PC-9 (cell line): ENCODE measurements at places on chromosomes 5 and 9. TPM values are rescaled to one million over a fixed set of nuclear protein-coding genes. Genes with fewer than 3 reads are reported as not detected.

GRCh38 chr5:127031147-127031862 lies 947 bp upstream of the MARCHF3 start:
- no peak for DNase-seq

DNA sequence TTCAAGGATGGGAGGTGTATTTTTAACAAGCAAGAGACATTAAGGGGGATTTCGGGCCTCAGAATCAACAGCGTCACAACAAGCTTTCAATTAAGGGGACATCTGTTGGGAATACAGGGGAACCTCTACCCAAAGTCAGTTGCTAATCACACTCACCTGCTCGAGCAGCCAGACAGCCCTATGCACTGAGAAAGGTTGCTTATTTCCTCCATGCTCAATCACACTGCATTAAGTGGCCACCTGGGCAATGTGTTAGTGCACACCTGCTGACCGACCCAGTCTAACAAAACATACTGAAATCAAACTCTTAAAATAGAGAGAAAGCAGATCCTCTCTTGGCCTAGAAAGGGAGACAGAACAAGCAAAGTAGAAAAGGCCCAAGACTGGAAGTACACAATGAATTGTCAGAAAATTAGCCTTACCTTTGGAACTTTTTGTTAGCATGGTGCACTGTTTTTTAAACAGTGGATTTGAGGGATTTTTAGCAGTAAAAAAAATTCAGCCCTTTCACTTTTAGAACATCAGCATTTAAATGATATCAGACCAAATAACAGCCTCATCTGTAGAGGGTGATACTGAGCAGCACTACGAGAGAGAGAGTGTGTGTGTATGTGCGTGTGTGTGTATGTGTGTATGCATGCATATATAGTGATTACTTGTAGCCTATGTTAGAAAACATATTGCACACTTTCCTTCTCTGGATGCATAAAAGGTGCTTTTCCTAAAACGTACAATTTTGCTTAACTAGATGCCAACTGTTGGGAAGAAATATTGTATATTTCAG lies 1118.6 kb upstream of the DMAC1 start:
- DNase-seq = no peak

GPRIN1 gene
- total RNA-seq = 7.2 and 11.0 TPM in 2 replicates

CATSPER3 gene
- total RNA-seq = 0.57 and 0.68 TPM in 2 replicates
